Mononuclear cell (primary cell): ENCODE measurements at places on chromosomes 6 and 20. TPM values are rescaled to one million over a fixed set of nuclear protein-coding genes. Genes with fewer than 3 reads are reported as not detected.

Gene JPH2
- total RNA-seq, result not detected

Gene SRC
- total RNA-seq, result 24.1 TPM

Gene STXBP5
- total RNA-seq, result 29.3 TPM

Gene OPN5
- not detected for total RNA-seq

Gene GABBR1
- 18.6 TPM for total RNA-seq

Gene RAET1G
- not detected for total RNA-seq

Gene HSPA1L
- total RNA-seq, result 2.7 TPM
